ENCODE measurements at places on chromosomes 5 and 9. TPM values are rescaled to one million over a fixed set of nuclear protein-coding genes. Genes with fewer than 3 reads are reported as not detected.

The TMEM232 gene
- total RNA-seq = not detected

DNA sequence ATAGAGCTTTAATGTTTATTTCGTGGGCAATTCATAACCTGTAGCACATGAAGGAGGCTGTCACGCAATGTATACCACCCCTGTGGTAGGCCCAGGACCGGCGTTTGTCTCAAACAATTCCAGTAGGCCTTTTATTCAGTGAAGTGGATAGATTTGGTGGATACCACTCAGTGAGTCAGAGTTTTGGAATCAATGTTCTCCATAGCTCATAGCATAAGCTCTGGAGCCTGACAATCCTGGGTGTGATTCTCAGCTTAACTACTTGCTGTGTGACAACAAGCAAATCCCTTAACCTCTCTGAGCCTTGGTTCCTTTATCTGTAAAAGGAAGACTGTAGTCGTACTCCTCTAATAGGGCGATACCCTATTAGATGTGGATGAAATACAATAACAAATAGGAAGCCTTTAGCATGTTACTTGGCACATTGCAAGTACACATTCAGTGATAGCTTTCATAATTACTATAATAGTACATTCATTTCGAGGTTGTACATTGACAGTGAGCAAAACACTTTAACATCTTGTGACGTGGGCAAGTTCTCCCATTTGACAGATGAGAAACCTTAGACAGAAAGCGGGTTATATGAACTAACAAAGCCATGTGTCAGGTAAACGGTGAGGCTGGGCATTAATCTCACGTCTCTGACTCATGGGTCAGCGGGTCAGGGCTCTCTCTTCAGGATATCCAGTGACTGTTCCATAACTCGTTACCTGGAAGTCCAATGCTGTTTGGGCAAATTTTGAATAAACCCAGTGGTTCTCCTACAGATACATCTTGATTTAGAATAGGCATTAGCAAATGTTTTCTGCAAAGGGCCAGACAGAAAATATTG lies 130.8 kb downstream of the C9orf152 start:
- no peak for DNase-seq
- H3K27me3 ChIP-seq = no peaks in the 10 kb centered on the region
- peak overlapping the region; percentile 79 for H3K27ac ChIP-seq
- H3K4me1 ChIP-seq = peaks cover 45% of the 10 kb centered on the region
- H3K4me3 ChIP-seq = no peak overlapping the region
- no peaks in the 10 kb centered on the region for H3K36me3 ChIP-seq

- H3K36me3 ChIP-seq = no peaks in the 10 kb centered on the region
- H3K27me3 ChIP-seq = no peaks in the 10 kb centered on the region
- no peak overlapping the region for H3K27ac ChIP-seq
- DNase-seq = no peak
Observed at GRCh38 chr9:14563902-14564624, 129.2 kb downstream of the ZDHHC21 start.

- H3K4me1 ChIP-seq = no peaks in the 10 kb centered on the region
- no peak overlapping the region for H3K4me3 ChIP-seq
- no peaks in the 10 kb centered on the region for H3K36me3 ChIP-seq
- H3K27ac ChIP-seq = no peak overlapping the region
Observed at GRCh38 chr5:107396351-107396690, 274.4 kb downstream of the EFNA5 start.

GRCh38 chr5:96807075-96807654 lies 580 bp downstream of the ERAP1 start:
- DNase-seq = peak; percentile 84
- peak overlapping the region; percentile 100 for H3K27ac ChIP-seq
- H3K27me3 ChIP-seq = no peaks in the 10 kb centered on the region
- H3K4me1 ChIP-seq = no peaks in the 10 kb centered on the region
- peaks cover 10% of the 10 kb centered on the region for H3K36me3 ChIP-seq

DNA sequence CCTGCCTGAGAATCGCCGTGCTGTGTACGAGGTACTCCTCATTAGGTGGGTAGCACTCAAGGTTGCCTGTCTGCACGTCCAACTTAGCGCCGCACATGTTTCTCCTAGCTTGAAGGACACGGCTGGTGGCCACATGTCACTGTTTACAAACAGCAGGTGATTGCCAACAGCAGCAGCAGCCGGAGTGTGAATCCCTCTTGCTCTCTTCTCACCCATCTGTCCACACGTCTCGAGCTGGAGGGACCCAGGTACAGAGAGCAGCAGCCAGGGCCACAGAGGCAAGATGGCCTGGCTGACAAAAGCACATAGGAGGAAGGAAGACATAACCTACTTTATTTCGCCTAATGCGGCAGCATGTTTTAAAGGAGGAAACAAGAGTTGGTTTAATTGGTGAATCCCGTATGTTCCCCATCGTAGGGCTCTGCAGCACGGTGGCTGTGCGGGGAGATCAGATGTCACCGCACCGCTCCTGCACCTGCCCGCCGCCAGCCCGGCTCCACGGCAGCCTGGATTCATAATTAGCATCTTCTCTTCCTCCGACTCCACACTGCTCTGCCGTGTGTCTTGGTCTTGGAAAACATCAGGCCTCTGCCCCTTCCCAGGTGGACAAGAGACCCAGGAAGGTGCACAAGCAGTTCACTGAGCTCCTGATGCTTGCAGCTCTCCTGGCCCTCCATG lies 201.6 kb upstream of the IRX1 start:
- H3K27ac ChIP-seq = no peak overlapping the region
- no peaks in the 10 kb centered on the region for H3K36me3 ChIP-seq
- DNase-seq = no peak
- H3K4me1 ChIP-seq = no peaks in the 10 kb centered on the region
- no peaks in the 10 kb centered on the region for H3K27me3 ChIP-seq
- no peak overlapping the region for H3K4me3 ChIP-seq

- peak overlapping the region; percentile 83 for H3K4me3 ChIP-seq
- H3K27ac ChIP-seq = peak overlapping the region; percentile 99
- H3K36me3 ChIP-seq = no peaks in the 10 kb centered on the region
- no peak for DNase-seq
Observed at GRCh38 chr5:163504079-163504931, 1.1 kb upstream of the MAT2B start.

- H3K4me3 ChIP-seq = no peak overlapping the region
- H3K4me1 ChIP-seq = no peaks in the 10 kb centered on the region
- H3K36me3 ChIP-seq = no peaks in the 10 kb centered on the region
- no peak for DNase-seq
Observed at GRCh38 chr9:105055917-105056316, 128.0 kb upstream of the ABCA1 start.

- H3K27ac ChIP-seq = no peak overlapping the region
- no peaks in the 10 kb centered on the region for H3K36me3 ChIP-seq
- H3K4me3 ChIP-seq = no peak overlapping the region
- no peak for DNase-seq
Observed at GRCh38 chr9:131851414-131851813, 111.5 kb upstream of the RAPGEF1 start.

GRCh38 chr5:57539281-57539701 lies 56.7 kb upstream of the ACTBL2 start:
- H3K4me3 ChIP-seq = no peak overlapping the region
- H3K27me3 ChIP-seq = no peaks in the 10 kb centered on the region
- no peaks in the 10 kb centered on the region for H3K4me1 ChIP-seq
- no peaks in the 10 kb centered on the region for H3K36me3 ChIP-seq
